Astrocyte (in vitro differentiated cells and primary cell): ENCODE measurements at places on chromosomes 13 and 19. TPM values are rescaled to one million over a fixed set of nuclear protein-coding genes. Genes with fewer than 3 reads are reported as not detected.

Gene IL11
- total RNA-seq: 183 and 202 TPM in 2 replicates

- no peak for DNase-seq
Measured at GRCh38 chr13:80695841-80696240, 354.9 kb upstream of the SPRY2 start.

Gene PSG6
- total RNA-seq: 0.23 TPM in 1 of 2 replicates, not detected in the other

Gene GRK1
- not detected in 2 replicates for total RNA-seq

DNA sequence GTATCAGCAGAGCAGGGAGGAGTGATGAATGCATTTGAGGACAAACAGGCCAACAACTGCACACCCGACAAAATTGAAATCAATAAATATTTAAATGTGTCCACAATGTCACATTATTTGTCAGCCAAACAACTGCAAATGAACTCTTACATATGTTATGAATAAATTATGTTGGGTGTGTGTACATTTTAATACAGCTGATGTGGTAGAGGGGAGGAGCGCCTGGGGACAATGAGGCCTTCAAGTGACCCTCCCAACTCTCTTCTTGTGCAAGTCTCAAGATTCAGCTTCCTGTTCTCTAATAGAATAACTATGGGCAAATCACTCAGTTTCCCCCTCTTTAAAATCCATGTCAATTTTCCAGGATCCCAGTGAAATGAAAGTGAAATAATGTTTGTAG is 303.2 kb downstream of the TSHZ3 start:
- DNase-seq: no peak

DNA sequence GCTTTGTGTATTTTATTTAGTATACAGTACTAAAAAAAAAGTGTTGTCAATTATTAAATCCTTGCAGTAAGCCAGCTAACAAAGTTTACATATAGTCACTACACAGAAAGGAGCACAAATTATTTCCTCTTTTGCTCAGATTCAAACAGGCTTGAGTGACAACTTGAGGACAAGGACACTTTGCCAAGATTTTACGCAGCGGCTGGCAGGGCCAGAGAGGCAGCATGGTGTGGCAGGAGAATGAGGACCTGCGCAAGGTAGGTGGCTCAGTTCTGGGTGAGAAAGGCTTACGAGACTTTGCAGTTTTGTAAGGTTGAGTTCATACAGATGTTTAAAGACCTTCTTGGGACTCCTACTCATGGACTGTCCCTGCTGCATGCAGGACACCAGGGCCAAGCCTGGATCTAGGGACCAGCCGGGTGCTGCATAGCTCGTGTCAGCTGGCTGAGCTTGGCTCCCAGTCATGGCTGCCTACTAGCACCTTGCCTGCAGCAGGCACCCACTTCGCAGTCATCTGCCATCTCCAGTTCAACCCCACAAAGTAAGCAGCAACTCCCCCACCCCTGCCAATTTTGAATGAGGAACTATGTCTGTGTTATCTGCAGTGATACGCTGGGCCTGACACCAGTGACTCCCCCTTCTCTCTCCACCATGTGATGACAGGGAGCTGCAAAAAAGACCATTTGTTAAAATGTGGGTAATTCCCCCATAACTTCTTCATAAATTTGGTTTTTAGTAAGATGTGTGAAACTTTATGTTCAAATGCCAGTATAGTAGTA is 3.7 kb upstream of the TUBA3C start:
- DNase-seq: no peak

Gene OLFM2
- total RNA-seq: 71.3 and 97.4 TPM in 2 replicates

DNA sequence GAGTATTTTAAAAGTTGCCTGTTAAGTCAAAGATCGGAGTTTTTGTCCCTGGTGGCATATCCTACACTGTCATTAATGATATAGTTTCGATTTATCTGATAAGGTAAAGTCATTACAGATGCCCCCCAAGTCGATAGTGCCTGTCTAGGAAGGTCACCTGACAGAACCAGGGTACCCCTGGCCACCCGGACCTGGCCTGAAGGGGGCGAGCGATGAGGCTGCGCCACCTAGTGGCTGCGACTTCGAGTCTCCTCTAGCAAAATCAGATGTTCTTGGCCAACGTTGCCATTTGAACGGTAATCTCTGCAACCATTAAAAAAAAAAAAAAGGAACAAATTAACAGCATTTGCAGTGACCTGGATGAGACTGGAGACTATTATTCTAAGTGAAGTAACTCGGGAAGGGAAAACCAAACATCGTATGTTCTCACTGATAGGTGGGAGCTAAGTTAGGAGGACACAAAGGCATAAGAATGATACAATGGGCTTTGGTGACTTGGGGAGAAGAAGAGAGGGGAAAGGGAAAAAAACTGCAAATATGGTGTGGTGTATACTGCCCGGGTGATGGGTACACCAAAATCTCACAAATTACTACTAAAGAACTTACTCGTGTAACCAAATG is 565.1 kb downstream of the LIG4 start:
- peak; percentile 25 for DNase-seq

- DNase-seq: peak; percentile 60
Measured at GRCh38 chr19:36420961-36421748, 2.7 kb upstream of the ZFP82 start.

DNA sequence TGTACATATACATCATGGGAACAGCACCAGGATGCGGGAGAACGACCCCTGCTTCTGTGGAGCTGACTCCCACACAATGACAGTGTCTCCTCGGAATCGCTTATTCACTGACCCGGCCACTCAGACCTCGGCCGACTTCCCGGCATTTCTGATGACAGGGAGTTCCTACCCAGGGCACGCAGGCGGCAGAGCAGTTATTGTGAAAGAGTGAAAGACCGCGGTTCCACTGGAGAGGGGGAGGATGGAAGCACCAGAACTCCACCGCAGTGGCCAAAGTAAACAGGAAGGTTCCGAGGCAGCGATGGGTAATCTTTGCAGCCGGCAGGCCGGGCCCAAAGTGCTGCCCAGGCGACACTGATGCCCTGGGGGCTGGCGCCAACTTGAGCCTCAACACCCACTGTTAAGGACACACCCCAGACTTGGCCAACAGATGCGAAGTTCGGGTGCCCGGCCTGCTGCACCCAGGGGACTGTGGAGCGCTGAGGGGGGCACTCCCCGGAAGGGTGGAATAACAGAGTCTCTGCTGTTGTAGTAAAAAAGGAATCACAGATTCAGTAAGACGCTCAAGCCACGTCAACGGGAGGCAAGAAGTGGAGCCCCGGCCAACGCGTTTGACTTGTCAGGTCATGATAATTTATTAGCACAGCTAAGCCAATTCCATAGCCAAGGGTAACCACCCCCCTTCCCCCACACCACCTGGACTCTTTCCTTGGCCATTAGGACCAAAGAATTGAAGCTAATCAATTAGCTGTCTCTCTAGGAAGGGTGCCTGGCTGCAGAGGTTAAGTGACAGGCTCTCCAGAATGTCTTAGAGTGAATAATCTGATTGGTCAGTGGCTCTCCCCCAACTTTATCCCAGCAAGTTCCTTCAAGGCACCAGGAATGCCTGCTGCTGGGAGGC is 5.8 kb downstream of the MLLT1 start:
- peak; percentile 88 for DNase-seq

Gene NKPD1
- total RNA-seq: not detected in 2 replicates

DNA sequence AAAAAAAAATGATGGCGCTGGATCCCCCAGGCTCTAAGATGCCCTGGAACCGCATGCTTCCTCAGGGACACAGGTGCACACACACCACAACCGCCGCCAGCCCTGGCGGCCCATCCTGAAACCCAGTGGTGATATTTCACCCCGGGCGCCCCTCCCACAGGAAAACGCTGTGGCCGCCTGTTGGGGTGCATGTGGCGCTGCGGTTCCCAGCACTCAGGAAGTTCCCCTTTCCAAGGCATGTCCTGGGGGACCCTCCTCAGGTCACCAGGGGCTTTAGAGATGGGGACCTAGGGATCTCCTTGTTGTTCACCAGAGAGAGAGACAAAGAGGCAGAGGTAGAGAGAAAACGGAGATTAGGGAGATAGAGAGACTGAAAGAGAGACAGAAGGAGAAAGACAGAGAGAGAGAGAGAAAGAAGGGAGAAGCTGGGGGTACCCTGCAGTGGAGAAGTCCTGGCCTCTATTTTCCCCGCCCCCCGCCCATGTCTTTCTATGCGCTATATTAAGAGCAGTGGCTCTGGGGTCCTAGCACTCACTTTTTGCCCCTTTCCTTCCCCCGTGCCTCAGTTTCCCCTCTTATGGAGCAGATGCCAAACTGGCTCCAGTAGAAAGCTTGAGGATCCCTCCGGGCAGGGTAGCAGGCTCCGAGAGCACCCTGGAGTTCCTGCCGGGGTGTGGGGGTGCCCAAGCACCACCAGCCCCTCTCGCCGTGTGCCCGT is 2.3 kb downstream of the ADGRE2 start:
- DNase-seq: no peak

Gene ZNF649
- 12.5 and 13.8 TPM in 2 replicates for total RNA-seq

GRCh38 chr13:73303851-73304250 is 245.0 kb downstream of the KLF5 start:
- peak; percentile 62 for DNase-seq

DNA sequence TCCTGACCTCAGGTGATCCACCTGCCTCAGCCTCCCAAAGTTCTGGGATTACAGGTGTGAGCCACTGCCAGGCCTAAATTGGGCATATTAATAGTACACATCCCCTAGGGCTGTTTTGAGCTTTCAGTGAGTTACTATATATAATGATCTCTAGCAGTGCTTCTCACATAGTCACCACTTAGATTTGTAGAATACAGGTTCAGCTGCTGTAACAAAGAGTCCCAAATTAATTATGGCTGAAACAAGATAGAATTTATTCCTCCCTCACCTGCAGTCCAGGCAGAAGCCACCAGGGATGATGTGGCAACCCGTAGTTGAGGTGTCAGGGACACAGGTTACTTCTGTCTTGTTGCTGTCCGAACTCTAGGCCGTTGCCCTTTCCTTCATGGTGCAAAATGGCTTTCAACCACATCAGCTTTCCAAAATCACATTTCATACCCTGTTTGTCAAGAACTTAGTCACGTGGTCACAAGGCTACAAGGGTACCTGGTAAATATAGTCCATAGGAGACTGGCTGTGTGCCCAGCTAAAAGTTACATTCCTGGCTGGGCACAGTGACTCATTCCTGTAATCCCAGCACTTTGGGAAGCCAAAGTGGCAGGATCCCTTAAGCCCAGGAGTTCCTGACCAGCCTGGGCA is 2.9 kb downstream of the PROSER3 start:
- no peak for DNase-seq

DNA sequence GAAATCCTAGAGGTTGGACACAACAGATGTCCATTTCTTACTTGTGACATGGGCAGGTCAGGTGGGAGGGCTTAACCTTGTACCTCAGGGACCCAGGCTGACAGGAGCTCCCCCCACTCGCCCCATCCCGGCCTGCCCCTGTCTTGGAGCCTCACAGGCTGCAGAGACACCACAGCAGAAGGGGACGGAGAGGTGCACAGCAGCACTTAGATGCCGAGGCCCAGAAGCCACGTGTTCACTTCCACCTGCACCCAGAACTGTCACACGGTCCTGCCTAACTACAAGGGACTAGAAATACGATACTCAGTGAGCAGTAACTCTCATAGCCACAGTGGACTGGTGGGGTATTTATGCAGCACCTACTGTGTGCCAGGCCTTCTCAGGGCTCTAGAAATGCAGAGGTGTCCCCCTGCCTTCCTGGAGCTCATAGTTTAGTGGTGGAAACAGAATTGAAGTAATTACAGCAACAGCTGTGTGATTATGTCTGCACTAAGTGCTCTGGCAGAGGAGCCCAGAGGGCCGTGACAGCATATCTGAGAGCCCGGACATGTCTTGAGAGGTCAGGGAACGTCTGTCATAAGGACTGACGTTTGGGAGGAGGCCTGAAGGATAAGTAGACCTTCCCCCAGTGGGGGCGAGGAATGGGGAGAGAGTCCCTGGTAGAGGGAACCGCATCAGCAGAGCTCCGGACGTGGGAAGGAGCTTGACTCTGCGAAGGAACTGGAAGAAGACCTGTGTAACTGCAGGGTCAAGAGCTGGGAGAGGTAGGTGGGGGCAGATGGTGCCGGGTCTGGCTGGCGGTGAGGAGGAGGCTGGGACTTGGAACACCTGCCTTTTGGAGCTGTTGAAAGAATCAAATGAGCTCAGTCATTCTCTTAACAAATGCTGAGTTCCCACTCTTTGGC is 130.0 kb downstream of the SIPA1L3 start:
- DNase-seq: no peak

GRCh38 chr19:32459204-32459865 is 53.8 kb downstream of the DPY19L3 start:
- no peak for DNase-seq

Gene AKT2
- 125 and 127 TPM in 2 replicates for total RNA-seq

Gene C1QTNF9B
- total RNA-seq: not detected in 2 replicates

- peak; percentile 49 for DNase-seq
Measured at GRCh38 chr13:106118050-106118449, 417.4 kb downstream of the EFNB2 start.

Gene SMG9
- 35.0 and 37.0 TPM in 2 replicates for total RNA-seq

DNA sequence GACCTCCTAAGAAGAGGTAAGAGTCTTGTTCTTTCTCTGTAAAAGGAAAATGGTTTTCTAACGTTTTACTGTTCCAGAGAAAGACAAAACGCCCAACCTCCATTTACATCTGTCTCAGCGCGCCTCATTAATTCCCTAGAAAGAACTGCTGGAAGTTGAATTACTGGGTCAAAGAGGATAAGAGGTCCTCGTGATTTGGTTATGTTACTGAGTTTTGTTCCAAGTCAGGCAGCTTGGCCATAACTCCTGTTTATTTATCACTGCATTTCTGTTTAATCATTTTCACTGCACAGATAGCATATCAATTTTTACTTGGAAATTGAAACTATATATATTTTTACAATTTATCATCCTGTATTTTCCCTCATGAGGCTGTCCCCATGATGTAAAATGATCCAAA is 112.9 kb upstream of the PEG3 start:
- no peak for DNase-seq

- DNase-seq: no peak
Measured at GRCh38 chr13:110574161-110574560, 12.6 kb upstream of the RAB20 start.

GRCh38 chr19:5251096-5252065 is 89.2 kb downstream of the PTPRS start:
- DNase-seq: no peak

Gene CCL25
- not detected in 2 replicates for total RNA-seq

DNA sequence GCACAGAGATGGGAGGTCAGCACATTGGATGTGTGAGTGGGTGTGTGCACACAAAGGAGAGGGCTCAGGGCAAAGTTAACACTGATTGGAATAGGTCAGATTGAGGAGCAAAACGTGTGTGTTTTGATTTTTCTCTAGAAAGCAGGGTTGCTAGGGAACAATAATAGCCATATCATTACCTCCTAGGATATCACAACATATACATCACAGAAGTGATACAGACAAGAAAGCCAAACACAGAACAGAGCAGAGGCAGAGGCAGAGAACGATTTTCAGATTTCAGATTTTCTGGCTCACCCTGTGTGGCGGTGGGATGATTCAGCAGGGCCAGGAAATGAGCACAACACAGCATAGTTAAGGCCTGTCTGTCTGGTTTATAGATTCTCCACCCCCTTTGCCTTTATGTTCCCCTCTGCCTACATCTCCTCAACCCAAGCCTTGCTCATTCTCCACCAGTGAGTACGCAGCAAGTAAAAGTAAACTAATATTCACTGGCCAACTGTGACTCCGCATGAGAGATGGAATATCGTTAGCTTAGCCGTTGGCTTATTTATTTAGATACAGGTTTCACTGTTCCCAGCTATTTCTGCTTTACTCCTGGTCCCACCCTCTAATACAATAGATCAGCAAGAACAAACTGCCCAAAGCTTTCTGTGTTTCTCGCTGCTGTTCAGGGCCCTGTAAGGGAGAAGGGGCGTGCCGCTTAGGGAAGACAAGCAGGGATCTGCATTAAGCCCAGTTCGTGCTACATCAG is 182.7 kb upstream of the TSC22D1 start:
- DNase-seq: peak; percentile 97
